ENCODE measurements at places on chromosomes 2 and 18.

DNA sequence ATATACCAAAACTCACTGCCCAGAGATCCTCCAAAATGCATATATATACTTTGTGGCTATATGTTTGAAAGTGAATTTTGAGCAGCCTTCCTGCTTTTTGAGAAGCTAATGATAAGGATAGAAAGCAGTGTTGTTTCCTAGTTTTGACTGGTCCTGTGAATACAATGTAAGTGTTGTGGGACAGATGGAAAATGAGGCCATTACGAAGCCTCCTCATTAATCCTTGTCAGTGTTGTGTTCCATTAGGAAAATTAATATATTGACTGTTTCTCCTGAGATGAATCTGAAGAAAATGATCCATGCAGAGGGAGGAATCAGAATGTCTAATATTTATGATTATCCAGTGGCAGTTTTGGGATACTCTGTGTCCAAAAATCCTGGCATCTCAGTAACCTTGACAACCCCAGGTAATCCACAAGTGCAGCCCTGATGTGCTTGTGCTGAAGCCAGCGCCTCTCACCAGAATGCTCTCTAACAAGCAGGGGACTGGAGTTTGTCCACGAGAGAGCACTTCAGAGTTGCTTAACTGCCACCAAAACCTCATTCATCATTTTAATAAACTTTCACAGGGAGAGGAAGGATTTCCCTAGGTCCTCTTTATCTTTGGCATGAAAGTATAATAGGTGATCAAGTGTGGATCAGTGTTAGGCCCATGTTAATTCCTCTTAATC is 418.6 kb downstream of the CMPK2 start:
- no peak for DNase-seq

DNA sequence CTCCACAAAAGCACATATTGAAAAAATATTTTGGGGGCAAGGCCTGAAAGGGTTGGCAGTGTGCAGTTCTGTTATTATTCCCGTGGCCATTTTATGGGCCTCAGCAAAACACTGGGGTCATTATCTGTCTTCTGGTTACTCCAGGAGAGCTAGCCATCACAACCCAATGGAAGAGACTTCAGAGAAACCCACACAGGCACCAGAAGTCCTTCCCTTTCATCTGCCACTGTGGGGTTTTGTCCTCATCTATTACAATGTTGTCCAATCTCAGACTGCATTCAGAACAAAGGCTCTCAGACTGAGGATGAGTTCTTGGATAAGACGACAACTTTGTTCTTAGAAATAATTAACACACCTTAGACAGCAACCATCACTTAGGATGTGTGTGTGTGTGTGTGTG is 98.4 kb downstream of the PIEZO2 start:
- no peak for DNase-seq

DNA sequence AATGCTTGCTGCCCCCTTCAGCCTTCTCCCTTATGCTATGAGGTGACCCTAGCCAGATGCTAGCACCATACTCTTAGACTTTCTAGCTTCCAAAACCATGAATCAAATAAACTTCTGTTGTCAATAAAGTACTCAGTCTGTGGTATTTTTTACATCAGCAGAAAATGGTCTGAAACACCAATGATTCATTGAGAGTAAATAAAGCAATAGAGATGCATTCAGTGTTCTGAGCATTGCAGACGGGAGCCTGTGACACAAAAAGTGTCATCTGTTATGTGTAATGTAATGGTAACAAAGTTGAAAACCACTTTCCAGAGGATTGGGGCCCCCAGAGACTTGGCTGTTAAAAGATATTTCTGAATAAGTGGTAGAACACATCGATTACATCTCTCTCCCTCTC is 758.0 kb upstream of the NRXN1 start:
- peak; percentile 74 for DNase-seq

DNA sequence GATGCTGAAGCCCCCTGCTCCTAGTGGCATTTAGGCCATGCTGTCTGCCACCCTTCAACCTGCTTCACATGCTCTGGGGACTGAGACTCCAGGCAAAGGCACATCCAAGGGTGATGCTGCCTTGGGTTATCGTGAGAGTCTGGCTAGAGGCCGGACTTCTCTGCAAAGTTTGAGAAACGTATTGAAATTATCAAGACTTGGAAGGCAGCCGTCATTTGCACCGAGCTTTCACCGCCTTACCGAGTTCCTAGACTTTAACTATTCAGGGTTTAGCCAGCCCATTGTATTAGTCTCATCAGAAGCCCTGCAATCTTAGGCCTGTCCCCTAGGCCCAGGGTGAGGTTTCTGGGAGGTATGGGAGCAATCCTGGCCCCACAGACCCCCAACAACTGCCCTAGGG is 34.0 kb downstream of the RDH14 start:
- no peak for DNase-seq

- no peak for DNase-seq
These were observed 37.8 kb upstream of the MALL start for GRCh38 chr2:110153416-110153815.

DNA sequence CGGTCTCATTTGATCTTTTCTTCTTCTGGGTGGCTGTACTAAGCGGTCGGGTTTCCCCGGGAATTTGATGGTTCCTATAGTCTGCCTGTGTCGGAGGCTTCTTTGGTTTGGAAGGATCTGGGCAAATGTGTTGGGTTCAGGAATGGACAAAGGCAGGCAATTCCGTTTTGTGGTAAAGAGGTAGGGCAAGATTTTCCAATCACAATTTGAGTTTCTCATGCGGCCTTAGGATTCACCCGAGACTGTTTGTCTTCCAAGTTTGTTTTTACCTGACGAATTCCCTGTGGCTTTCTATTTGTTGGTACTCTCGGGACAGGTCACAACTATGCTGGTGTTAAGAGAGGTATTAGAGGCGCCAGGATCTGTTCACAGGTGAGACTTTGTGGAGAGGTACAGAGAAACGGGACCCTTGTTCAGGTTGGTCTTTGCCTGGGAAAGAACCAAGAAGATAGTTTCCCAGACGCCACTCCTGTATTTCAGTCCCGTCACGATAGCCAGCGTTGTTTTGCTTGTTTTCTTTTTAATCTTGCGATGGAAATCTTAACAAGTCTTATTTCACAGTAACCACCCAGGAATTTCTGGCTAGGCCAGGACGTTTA is 3.0 kb downstream of the SP5 start:
- no peak for DNase-seq

DNA sequence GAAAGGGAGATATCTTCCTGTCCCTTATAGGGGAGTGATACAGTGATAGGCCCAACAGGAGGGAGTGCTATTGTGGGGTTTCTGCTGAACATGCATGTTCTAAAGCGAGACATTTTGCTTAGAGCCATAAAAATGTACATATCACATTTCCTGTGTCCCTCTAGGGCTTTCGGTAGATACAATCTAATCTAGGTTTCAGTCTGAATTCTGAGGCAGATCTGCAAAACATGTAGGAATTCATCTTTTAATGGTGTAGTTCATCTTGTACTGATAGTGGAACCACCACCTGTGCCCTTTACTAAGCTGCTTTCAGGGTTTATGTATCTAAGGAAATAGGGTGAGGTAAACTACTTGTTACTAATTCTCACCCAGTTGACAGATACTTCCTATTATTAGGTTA is 73.8 kb downstream of the SPTBN1 start:
- no peak for DNase-seq

DNA sequence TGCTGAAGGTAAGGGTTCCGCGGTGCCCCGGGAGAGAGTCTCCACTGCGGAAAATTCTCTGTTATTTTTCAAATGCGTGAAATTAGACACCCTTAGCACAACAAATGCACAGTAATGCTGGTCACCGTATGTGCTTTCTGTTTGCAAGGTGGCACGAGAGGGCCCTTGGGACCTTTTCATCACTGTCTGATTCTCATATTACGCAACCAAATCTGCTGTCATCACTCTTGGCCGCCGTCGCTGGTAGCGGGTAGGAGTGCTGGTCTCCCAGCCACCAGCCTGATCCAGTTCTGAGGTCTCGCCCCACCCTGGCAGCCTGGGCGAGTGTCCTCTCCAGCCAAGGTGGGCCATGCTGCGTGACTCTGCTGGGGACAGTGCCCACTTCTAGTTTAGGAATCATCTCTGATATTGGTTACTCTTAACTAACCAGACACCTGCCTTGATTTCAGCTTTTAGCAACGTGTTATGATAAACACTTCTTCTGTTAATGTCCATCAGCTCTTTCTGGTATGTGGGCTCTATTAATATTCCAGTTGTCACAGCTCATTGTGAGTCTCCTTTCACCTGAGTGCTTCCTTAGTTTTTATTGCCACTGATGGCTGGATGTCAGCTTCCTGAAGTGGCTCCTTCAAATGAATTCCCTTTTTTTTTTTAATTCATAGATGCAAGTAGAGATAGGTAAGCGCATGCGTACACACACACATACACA is 199.4 kb downstream of the GBX2 start:
- no peak for DNase-seq

- no peak for DNase-seq
These were observed 7.2 kb downstream of the PTPN4 start for GRCh38 chr2:119766944-119767343.

DNA sequence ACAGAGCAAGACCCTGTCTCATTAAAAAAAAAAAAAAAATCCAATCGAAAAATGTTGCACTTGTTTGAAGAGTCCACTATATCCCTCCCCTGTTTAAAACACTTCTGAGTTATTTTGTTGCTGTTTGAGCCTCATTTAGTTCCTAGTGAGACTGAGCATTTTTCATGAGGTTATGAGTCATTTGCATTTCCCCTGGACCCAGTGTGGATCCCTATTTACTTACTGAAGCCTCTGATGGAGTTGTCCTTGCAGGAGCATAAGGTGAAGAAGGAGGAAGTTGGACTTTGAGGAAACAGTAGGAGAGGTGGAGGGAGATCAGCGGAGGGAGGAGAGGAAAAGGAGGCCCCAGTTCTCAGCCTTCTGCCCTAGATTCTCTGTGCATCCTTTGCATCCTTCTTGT is 5.1 kb downstream of the CXCR1 start:
- no peak for DNase-seq

- DNase-seq = peak; percentile 46
These were observed 20.5 kb upstream of the ZNF236 start for GRCh38 chr18:76801567-76802505.

DNA sequence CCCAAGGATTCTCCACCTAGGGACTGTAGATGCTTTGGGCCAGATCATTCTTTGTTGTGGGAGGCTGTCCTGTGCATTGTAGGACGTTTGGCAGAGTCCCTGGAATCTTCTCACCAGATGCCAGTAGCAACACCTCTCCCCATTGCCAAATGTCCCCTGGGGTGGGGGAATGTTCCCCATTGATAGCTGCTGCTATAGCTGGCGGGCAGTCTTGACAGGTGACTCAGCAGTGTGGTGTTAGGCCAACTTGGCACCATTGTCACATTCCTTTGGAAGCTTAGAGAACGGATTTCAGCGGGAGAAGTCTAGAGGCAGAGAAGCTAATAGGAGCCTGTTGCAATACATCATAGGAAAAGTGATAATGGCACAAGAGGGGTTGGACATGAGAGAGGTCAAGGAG is 495.7 kb upstream of the SMIM21 start:
- peak; percentile 72 for DNase-seq

GRCh38 chr18:490024-490366 is 10.5 kb downstream of the COLEC12 start:
- DNase-seq = no peak

DNA sequence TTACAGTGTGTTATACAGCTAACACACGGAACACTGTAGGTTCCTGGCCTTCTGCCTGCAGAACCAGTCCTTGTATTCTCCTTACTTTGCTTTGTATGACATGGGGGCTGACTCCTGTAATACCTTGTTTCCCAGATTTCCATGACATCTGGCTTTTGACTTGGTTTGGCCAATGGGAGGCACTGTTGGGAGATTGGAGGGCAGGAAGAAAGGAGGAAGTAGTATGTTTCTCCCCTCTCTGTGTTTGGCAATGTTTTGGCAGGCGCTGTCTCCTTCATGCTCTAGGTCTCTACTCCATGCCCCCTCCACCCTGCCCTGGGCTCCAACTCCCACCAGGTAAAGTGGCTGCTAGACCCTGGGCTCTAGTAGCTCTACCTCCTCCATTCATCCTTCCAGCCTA is 331.1 kb upstream of the SLC14A2 start:
- no peak for DNase-seq

GRCh38 chr2:61694312-61695274 is 156.4 kb upstream of the XPO1 start:
- peak; percentile 84 for DNase-seq

- DNase-seq = no peak
These were observed 49.8 kb downstream of the MSH2 start for GRCh38 chr2:47452761-47453160.

DNA sequence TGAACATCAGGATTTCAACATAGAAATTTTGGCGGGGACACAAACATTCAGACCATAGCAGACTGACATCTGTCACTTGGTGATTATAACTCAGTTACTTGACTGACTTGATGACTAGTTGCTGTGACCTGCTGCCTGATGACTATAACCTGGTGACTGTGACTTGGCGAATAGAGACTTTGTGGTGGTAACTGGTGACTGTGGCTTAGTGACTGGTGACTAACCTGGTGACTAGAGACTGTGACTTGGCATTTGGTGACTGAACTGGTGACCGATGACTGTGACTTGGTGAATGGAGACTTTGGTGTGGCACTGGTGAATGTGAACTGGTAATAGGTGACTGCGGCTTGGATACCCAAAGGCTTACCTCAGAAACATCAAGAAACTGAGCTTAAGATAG is 563.1 kb upstream of the FAM98A start:
- DNase-seq = no peak
